ENCODE measurements at places on chromosomes 6 and 20.
A peak's percentile ranks its signal among the peaks of the same experiment; 100 is the strongest.

GRCh38 chr6:4282926-4283325 lies 147.6 kb upstream of the ECI2 start:
- no peak for DNase-seq

DNA sequence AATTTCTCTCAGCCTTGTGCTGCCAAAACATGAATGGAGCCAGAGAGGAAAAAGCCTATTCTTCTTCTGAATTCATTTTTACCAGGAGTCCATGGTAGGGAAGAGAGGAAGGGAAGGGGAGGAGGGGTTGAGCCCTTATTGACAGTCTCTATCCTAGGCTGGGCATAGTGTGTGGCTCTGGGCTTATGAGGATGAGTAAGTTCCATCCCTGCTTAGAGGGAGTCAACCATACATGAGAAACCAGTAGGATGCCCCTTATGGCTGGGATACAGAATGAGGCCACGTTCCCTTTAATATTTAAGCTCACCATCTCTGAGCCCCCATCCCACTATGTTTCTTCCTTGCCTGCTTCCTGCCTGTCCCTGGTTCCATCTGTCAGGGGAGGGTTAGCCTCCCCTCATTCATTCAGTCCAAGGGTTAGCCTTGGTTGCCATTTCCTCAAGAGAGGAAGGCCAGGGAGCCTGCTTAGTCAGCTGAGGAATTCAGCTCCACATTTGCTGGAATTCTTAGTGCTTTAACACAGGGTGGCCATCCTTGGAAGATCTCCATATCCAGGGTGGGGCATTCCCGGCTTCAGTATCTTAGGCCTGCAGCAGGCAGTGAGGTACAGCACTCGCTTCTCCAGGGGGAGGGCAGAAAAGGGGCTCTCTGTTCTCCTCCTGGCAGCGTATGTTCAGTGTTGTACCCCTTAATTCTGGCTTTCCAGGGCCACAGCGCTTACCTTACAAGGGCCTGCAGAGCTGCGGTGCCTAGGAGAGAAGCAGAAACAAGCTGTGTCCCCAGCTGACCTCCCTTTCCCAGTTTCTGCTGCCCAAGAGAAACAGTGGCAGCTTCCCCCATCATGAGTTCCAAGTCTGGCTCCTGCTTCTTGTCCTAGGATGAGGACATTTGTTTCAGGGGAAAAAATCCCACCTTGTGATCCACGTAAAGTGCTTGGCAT lies 12.5 kb downstream of the SIRT5 start:
- DNase-seq = peak; percentile 31

- no peak for DNase-seq
Observed at GRCh38 chr20:23320317-23320716, 30.3 kb upstream of the NXT1 start.

GRCh38 chr6:133254552-133255228 lies 13.5 kb downstream of the EYA4 start:
- no peak for DNase-seq

- no peak for DNase-seq
Observed at GRCh38 chr20:35845561-35845960, 73.7 kb downstream of the PHF20 start.

- DNase-seq = no peak
Observed at GRCh38 chr20:12528591-12529041, 480.2 kb upstream of the SPTLC3 start.

DNA sequence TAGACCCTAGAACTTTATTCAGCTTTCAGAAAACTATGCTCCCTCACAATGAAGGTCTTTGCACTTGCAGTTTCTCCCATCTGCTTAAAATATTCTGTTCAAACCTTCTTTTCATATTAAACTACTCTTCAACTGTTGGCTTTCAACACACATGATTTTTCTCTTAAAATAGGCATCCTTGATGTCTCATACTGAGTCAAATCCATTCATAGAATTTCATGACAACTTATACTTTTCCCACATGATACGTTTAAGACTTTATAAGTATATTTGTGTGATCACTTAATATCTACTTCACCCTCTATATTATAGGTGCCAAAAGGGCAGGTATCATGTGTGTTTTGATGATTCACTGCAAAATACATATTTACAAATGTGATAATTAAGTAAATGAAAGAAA lies 412.5 kb downstream of the MMUT start:
- no peak for DNase-seq

- DNase-seq = no peak
Observed at GRCh38 chr20:967796-968742, 34.0 kb downstream of the RSPO4 start.

GRCh38 chr20:62651285-62652021 lies 9.2 kb downstream of the SLCO4A1 start:
- DNase-seq = no peak

DNA sequence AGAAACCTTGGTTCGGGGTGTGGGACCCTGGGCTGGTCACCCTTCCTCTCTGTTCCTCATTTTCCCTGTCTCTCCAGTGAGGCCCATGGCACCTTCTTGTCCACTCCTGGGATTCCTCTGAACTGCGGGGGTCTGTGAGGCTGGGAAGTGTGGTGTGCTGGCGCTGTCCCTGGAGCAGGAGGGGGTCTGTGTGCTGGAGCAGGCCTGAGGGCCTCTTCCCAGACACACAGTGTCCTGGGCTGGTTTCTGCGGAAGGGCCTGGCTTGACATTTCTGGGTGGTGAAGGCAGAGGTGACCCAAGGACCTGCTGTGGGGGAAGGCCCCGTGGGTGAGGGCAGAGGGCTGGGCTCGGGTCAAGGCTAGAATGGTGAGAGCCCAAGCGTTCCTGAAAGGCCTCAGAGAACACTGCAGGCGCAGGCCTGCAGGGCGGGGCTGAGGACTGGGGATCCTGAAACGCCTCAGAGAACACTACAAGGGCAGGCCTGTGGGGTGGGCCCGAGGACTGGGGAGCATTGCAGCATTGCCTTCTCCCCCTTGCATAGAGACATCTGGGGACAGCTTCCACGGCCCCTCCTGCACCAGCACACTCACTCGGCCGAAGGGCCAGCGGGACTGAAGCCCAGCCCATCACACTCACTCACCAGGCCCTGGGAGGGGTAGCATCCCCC lies 10.6 kb upstream of the BAK1 start:
- no peak for DNase-seq

- no peak for DNase-seq
Observed at GRCh38 chr6:139475241-139475640, 100.8 kb upstream of the CITED2 start.

DNA sequence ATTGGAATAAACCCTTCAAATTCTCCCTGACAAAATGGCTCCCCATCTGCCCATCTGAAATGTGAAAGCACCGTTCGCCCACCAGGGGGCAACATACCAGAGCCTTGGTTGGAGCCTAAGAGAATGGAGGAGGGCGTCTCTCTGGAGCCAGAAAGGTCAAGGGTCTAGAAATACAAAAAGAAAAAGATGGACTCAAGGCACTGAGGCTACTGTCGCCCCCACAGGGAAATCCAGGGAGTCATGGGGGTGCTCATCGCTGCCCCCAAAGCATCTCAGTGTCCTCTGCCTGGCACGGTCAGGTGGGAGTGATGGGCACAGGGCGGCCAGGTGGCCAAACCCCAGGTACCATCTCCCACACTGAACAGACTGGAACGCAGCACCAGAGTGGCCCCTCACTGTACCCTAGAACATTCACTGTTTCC lies 136.3 kb downstream of the ZMYND8 start:
- no peak for DNase-seq

- no peak for DNase-seq
Observed at GRCh38 chr20:8443464-8444072, 311.5 kb downstream of the PLCB1 start.

DNA sequence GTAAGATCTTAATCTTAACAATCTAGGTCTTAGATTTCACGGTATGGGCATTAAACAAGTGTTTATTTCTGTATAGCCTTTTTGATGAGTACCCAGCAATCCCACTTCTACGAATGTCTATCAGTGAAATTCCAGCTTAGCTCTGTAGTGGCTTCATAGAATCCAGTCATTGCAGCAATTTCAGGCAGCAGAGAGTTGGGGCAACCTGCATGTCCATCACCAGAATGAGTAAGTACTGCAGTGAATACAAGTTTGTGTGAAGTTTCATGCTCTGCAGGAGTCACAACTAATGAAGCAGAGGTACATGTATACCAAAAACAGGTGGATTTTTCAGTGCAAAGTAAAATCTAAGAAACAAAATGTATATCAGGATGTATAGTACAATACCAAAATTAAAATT lies 151.7 kb downstream of the OR2B2 start:
- no peak for DNase-seq

DNA sequence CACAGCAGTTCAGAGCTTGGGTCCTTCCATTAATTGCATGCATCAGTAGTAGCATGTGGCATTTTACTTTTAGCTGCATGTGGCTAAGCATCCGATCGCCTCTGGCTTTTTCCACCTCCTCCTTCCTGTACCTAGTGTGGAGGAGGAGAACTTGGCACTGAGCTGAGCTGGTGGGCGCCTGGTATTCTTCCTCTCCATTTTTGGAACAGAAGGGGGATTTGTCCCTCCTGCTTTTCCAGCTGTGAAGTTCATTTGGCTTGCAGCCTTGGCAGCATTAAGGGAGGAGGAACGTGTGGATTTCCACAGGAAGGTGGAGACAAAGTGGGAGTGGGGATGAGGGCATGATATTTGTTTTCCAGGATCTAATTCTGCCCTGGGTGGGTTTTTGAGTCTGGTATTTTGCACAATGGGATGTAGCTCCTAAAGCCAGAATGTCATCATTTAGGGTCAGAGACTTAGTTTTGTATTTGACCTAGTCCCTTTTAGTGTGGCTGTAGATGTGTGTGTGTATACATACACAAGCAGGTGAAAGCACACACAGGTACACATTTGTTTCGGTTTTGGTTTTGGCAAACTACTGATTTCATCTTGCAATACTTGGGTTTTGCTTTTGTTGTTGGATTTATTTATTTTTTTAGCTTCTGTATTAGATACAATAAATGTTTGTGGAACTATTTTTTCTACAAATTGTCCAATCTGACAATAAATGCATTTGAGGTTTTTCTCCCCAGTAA lies 90.0 kb downstream of the SASH1 start:
- DNase-seq = no peak

- DNase-seq = no peak
Observed at GRCh38 chr6:113428702-113429101, 428.4 kb upstream of the MARCKS start.

DNA sequence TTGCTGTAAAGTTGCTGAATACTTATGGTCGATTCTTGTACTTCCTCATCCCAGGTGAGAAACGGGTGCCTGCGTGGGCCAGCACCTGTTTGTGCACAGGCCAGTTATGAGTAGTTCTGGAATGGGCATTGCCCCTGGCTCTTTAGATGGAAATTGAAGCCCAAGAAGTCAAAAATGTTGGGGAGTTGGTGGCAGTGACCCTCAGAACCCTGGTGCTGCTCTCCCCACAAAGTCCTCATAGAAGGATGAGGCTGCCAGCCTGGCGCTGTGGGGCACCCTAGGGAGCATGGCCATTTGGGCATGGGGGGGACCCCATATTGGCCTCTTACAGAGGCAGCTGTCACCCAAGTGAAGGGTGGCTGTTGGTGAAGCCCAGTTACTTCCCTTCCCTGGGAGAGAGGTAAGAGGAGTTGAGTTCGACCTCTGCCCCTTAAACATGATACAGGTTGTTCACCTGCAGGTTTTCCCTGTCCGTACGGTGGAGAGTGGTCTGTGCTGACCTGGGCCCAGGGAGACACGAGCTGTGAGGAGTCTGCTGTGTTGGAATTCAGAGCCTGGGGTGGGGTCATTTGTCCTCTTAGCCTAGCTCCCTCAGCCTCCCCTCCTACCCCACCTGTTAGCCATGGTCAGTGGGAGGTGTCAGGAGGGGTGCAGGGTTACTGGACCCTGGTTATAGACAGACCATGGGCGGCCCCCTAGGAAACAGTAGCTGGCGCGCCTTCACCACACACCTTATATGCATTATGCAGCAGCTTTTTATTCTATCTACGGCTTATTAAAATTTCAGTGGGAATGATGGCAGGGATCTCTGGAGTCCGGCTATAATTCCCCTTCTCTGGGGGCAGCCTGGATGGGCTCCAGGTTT lies 4.9 kb downstream of the HMGA1 start:
- no peak for DNase-seq

- no peak for DNase-seq
Observed at GRCh38 chr6:26097268-26097875, 10.1 kb downstream of the HFE start.

GRCh38 chr6:5904532-5904931 lies 102.2 kb downstream of the NRN1 start:
- no peak for DNase-seq

DNA sequence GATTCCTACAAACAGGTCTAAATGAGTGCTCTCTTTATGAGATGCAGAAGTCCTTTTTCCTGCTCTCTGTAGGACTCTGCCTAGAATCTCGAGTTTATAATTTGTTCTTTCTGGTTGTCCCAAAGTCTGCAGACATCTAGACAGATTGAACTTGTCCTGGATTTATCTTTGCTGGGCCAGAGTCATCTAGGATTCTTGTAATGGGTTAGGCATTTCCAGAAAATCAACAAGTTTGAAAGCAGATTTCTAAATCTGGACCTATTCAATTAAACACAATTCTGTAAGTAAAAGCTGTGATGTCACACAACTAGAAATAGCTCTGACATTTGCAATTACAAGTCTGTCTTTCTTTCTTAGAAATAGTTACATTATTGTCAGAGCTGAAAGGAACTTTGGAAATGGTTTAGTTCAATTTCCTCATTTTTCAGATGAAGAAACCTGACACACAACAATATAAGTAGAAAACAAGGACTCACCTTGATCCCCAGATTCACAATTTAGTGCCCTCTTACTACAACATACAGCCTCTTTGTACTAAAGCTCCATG lies 4.2 kb upstream of the RSPO3 start:
- DNase-seq = no peak

DNA sequence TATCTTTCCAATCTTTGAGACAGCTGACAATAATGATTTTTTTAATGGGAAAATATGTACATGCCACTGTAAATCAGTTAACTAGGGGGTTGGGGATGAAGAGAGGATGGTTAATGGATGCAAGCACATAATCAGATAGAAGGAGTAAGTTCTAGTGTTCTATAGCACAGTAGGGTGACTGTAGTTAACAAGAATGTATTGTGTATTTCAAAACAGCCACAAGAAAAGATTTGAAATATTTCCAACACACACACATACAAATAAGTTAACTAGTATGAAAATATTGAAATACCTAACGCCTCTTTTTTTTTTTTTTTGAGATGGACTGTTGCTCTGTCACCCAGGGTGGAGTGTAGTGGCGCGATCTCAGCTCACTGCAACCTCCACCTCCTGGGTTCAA lies 153.4 kb upstream of the SALL4 start:
- DNase-seq = no peak

DNA sequence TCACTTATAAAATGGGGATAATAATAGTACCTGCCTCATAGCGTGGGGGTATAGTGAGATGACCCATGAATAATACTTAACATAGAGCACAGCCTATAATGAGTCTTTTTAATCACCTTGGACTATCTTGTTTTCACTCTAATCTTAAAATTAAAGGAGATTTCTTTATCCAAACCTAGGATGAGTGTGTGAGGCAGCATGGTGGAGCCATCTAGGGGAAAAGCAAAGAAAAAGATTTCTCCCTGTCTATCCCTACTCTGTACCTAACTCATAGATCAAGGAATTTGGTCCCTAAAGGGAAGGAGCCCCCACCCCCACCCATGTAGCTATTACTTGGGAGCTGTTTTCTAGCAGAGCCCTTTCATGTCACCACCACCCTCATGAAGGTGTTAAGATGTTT lies 45.2 kb upstream of the PAK5 start:
- no peak for DNase-seq

GRCh38 chr6:137927777-137928218 lies 60.7 kb downstream of the TNFAIP3 start:
- DNase-seq = no peak

GRCh38 chr6:160112628-160113299 lies 8.9 kb upstream of the SLC22A1 start:
- DNase-seq = no peak
